ENCODE measurements at places on chromosomes 4 and X.

DNA sequence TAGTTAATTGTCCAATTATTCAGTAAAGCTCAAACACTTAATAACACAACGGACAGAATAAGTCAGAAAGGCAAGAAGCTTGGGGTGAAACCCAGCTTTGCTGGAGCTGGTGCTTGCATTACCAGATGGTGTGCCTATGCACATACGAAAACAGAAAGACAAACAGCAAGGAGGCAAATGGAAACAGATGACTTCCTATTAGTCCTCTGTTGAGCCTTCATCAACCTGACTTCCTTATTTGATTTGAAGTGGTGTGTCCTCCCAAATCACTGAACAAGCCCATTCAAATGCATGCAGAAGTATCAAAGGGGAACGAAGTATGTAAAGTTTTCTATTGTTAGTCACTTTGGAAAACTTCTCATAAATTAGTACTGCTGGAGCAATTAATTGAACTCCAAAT, 166.2 kb downstream of the ATP10D start:
- ATAC-seq, result no peak

DNA sequence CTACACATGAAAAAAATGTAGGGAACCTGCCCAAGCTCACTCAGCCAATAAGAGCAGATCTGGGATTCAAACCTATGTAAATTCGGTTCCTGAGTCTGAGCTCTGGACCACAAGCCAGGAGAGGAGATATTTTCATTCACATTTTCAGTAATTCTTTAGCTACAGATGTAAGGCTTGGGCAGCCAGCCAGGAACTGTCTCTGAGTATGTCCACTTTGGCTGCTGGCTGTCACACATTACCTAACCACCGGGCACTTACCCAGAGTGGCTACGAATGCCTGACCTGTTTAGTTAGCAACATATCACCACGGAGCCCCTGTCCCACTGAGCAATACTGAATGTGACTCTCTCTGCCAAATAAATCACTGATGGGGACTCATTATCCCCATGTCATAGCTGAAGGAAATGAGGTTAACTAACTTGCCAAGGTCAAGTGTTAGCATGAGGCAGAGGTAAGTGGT, 15.3 kb downstream of the USP46 start:
- peak; percentile 57 for ATAC-seq

- no peak for ATAC-seq
Measured at GRCh38 chr4:111230265-111230664, 607.4 kb upstream of the PITX2 start.

DNA sequence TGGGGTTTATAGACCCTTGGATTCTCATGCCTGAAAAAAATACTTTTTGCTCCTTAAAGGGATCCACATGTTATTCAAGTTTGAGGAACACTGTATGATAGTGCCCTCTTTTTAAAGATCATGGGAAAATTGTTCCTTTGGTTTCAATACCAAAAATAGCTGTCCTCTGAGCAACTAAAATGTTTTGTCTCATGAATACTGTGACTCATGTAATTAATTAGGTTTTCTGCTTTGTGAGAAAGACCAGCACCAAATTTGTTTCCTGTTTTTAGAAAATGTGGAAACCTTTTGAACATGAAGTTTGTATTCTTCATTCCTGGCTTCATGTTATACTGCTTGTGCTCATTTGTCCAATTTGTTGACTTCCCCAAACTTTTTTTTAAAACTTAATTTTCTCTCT, 127.6 kb upstream of the SH3RF1 start:
- peak; percentile 97 for ATAC-seq

- ATAC-seq, result peak; percentile 54
Measured at GRCh38 chr4:148112231-148112982, 329.8 kb downstream of the NR3C2 start.

GRCh38 chr4:8317474-8317873, 47.9 kb downstream of the HTRA3 start:
- ATAC-seq, result no peak

DNA sequence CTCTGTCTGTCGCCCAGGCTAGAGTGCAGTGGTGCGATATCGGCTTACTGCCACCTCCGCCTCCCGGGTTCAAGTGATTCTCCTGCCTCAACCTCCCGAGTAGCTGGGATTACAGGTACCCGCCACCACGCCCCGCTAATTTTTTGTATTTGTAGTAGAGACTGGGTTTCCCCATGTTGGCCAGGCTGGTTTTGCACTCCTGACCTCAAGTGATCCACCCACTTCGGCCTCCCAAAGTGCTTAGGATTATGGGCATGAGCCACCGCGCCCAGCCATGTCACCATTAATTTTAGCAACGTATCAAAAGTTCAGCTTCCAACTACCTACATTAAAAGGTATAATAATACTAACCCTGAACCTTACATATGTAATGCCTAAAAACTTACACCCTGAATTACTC, 940 bp upstream of the UTP3 start:
- ATAC-seq, result peak; percentile 2

DNA sequence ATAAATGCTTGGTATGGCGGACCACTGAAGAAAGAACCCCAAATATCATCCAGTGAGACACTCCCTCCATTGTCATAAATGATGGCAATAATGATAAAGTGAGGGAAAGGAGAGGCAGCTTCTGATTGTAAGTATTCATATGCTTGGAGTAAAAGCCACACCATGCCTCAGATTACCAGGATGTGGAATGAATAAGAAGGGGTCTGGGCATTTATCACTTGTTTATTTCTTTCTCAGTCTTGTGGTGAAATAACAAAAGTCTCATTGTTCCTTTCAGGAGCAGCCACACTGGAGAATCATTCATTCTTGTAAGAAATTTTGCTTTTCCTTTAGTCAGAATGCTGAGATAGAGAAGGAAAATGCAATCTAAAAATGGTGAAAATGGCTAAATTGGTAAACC, 21.7 kb downstream of the F8 start:
- ATAC-seq, result no peak

- ATAC-seq, result no peak
Measured at GRCh38 chr4:125440814-125441213, 126.1 kb downstream of the FAT4 start.

- ATAC-seq, result no peak
Measured at GRCh38 chrX:16143968-16144367, 20.6 kb downstream of the GRPR start.
